Stimulated activated CD4-positive, alpha-beta T cell treated with anti-CD3 and anti-CD28 coated beads, Interleukin-4, amount 100 ng/mL, for 4 hours (primary cell): ENCODE measurements at places on chromosomes 11 and 22.

GRCh38 chr11:94525546-94526324 is 13.5 kb downstream of the C11orf97 start:
- no peak for DNase-seq

GRCh38 chr22:25030636-25031035 is 78.1 kb downstream of the KIAA1671 start:
- no peak for DNase-seq

DNA sequence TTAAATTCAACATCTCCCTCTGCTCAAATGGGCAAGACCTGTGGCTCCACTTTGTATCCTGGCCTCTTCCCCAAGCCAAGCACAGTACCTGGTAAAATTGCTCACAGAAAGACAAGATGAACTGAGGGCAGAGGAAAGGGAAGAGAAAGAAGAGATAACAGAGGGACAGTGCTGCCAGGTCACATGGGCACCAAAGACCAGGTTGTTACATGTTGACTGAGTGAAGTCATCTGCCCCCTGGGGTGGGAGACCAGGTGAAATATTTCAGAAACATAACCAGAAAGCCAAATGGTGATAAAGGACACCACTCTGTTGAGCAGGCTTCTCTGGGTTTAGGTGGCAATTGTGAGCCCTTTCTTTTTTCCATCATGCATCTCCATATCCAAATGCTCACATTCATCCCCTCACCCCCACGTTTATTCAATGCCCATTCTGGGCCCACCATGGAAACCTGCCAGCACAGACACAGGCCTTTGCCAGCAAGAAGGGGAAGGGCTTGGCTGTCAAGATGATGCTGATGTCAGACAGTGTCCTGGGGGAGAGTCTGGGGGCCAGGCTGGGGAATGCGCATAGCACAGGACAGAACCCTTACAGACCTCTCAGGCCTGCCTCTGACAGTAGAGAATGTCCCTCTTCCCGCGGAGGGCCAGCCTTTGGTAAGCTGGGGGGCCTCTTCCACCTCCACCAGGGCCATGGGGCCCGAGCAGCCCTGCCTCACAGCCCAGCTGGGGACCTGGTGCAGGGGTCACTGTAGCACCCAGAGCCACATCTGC is 51.6 kb downstream of the DGCR2 start:
- DNase-seq, result no peak

DNA sequence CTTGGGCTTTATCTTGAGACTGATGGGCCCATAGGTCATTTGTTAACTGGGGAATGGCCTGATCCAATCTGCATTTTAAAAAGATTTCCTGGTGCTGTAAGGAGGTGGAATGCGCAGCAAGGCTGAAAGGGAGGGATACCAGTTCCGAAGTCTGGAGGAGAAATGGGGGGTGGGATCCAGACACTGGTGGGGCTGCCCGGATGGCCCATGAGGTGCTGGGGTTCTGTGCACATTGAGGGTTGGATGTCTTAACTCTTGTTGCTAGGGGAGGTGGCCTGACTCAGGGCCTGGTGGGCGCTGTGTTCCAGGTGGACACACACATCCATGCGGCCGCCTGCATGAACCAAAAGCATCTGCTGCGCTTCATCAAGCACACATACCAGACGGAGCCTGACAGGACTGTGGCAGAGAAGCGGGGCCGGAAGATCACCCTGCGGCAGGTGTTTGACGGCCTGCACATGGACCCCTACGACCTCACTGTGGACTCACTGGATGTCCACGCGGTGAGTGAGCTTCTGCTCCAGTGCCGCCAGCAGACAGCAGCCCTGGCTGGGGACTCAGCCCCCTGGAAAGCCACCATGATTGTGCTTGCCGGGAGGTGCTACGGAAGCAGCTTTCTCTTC is 38.1 kb downstream of the AMPD3 start:
- DNase-seq, result no peak

DNA sequence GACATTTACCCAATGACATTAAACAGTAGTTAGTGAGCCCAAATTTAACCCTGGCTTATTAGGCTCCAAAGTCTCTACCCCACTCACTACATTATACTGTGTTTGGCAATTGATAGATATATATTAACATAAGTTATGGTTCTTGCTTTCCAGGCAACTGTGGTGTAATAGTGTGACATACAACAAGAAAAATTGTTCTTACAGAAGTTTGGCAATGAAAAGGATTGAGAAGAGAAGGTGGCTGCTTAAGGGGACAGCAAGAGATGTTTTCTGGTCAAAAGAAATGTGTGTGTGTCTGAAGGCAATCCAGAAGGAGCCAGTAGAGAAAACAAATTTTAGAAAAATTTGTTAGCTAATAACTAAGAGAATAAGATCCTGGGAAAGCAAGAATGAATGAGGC is 132.4 kb downstream of the SWAP70 start:
- no peak for DNase-seq

DNA sequence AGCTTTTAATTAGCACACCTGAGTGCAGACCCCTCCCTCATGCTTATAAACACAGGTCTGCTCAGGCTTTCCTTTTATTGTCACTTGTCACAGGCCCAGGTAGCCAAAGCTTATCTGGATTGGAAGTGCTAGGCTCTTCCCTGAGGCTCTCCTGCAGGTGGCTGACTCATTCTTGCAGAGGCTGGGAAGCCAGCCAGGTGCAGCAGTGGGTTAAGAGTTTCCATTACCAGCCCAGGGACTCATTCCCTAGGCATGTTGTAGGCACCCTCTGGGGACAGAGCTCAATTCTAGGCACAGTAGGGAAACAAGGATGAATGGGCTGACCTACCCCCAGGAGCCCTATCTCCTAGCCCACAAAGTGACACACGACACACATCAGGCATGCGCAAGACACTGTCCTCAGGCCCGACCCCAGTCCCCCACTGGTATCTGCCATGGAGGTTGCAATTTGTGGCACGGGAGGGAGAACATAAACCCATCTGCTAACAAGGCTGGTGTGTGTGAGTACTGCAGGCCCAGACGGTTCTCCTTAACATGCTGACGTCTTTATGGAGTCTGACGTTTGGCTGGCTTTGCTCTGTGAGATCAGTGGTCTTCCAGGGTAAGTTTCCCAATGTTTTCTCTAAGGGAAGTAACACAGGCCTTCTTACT is 94.2 kb downstream of the ABTB2 start:
- no peak for DNase-seq

DNA sequence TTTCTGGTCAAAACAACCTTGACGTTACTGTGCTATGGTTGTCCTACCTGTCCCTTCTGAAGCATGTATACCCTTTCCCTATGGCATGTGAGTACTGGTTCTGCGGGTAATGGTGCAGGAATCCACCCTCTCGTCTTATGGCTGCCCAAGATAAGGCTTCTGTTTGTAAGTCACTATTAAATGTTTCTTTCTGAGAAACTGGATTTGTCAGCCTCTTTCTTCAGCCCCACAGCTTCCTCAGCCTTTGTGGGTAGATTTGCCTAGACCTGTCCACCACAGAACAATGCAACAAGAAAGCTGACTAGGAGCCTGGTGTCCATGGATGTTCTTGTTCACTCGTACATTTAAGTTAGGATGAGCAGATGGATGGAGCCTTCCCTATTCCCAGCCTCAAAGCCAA is 14.4 kb downstream of the MMP7 start:
- DNase-seq, result no peak

- DNase-seq, result no peak
Observed at GRCh38 chr11:113274713-113275582, 39.4 kb upstream of the TTC12 start.

DNA sequence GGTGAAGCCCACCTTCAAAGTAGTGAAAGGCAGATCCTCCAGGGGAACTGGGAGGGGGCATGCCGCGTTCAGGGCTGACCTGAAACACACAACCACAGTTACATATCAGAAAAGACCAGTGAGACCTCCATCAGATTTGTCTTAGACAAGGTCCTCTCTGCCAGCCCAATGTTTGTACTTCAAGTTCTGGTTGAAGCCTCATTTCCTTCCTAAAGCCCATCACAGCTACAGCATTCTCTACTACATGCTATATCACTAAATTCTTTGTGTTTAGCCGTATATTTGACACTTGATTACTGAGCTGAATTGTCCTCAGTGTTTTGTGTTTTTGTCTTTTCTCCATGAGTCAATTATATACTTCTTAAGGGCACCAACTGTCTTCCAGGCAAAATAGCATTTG is 40.1 kb downstream of the PI4KA start:
- DNase-seq, result no peak

DNA sequence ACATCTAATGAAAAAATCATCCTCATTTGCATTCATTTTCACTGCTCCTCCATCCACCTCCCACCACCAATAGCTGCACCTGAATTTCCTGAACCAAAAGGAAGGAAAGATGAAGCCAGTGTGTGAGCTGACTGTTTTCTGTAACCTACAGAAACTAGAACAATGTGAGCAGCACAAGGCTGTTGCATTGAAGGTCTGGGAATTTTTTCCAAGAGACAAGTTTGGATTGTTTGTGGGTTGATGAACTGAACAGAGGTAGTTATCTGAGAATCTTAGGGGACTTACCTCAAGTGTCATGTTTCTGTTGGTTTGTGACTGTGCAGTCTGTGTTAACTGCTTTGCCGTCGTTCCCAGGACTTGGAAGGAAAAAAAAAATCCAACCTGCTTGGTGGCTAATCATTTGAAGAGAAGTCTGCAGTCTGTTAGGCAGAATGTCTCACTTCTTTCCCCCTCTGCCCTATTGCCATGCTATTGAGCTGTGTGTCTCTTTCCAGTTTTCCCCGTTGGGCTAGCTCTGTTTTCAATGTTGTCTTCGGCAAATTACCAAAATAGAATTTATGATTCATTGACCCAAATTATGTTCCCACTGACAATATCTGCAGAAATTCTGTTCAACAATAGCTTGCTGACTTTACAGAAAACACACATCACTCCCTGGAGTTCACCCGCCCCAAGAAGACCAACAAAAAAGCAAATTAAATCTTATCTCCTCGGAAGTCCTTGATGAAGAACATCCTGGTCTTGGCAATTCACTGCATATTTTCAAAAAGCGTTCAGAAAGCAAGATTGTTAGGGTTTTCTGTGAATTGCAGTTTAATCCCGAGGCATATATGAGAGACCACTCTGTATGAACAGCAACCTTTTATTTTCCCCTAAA is 76.0 kb downstream of the SC5D start:
- no peak for DNase-seq

GRCh38 chr11:123218451-123218850 is 23.4 kb upstream of the CLMP start:
- DNase-seq, result no peak

GRCh38 chr11:7167976-7168740 is 79.4 kb downstream of the RBMXL2 start:
- no peak for DNase-seq

DNA sequence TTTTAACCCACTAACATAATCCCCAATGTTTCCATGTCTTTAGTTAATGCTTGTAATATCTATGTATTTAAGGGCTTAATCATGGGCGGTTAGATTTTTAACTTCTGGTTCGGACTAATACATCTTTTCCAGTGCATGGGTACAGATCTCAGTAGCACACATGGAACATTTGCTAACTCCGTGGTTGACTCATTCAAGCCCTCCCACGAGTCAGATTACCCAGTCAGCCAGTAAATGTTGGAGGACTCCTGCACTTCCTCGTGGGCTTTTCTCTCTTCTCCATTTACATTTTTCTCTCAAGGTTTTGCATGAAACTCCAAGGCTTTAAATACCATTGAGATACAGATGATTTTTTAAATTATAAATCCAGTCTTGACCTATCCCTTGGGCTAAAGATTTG is 313.9 kb downstream of the ST3GAL4 start:
- no peak for DNase-seq

GRCh38 chr11:72683782-72684200 is 9.6 kb upstream of the PDE2A start:
- DNase-seq, result peak; percentile 69

DNA sequence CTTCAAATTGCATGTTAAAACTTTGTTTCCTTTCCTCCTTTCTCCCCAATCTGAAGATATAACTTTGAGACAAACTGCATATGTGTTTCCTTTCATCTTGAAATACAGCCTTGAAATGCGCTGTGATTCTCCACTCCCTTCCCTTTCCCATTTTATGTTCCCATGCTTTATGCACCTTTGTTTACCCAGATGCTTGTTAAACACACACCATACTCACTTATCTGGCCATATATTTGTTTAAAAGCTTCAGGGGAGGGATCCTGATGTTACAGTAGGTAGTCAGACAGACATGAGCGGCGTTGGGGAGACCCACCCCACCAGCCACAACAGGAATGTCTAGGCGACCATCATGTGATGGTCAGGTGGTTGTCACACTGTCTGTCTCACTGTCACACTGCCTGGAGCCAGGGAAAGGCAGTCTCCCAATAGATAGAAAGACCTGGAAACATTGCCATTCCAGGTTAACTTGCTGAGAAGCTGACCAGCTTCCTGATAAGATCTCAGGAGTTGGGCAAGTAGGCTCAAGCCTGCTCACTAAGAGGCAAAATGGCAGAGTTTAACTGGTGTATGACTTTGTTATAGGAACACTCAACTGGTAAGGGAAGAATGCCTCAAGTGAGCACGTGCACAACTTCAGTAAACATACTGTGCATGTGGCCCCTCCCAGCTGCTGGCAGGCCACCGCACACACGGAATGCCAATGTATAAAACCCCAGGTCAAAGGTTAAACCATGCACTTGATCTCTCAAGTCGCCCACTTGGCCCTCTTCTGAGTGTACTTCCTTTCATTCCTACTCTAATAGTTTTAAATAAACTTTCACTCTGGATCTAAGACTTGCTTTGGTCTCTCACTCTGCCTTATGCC is 23.5 kb upstream of the MSANTD2 start:
- DNase-seq, result no peak

DNA sequence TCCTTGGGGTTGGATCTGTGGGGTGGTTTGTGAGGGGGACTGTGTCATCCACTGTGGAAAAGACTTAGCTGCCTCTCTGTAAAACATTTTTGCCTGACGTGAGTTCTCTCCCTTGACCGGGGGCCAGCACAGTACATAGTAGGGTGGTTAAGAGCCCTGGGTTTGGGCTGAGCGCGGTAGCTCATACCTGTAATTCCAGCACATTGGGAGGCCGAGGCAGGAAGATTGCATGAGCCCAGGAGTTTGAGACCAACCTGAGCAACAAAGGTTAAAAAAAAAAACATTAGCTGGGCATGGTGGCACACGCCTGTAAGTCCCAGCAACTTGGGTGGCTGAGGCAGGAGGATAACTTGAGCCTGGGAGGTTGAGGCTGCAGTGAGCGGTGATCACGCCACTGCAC is 74.7 kb upstream of the WNT7B start:
- no peak for DNase-seq
